ENCODE measurements at places on chromosomes 16 and 17.

- DNase-seq: no peak
Observed at GRCh38 chr16:6484081-6484480, 848.6 kb upstream of the RBFOX1 start.

GRCh38 chr16:49399594-49400364 lies 26.2 kb downstream of the C16orf78 start:
- no peak for DNase-seq

- no peak for DNase-seq
Observed at GRCh38 chr16:51888016-51888415, 658.9 kb downstream of the TOX3 start.

- no peak for DNase-seq
Observed at GRCh38 chr16:87821376-87822107, 47.8 kb downstream of the SLC7A5 start.

- no peak for DNase-seq
Observed at GRCh38 chr16:30744183-30744582, 4.0 kb upstream of the PHKG2 start.

- DNase-seq: no peak
Observed at GRCh38 chr16:14186795-14187221, 115.7 kb downstream of the MRTFB start.

Measured in activated CD8-positive, alpha-beta memory T cell treated with anti-CD3 and anti-CD28 coated beads for 1 hour (primary cell).